ENCODE measurements at places on chromosomes 3 and 15. TPM values are rescaled to one million over a fixed set of nuclear protein-coding genes. Genes with fewer than 3 reads are reported as not detected.

- peaks cover 16% of the 10 kb centered on the region for H3K4me1 ChIP-seq
- no peaks in the 10 kb centered on the region for H3K36me3 ChIP-seq
- H3K4me3 ChIP-seq: no peak overlapping the region
- DNase-seq: peak; percentile 87
- H3K27me3 ChIP-seq: no peaks in the 10 kb centered on the region
- H3K27ac ChIP-seq: no peak overlapping the region
These were observed 144.4 kb downstream of the DNAJB8 start for GRCh38 chr3:128322030-128323022.

DNA sequence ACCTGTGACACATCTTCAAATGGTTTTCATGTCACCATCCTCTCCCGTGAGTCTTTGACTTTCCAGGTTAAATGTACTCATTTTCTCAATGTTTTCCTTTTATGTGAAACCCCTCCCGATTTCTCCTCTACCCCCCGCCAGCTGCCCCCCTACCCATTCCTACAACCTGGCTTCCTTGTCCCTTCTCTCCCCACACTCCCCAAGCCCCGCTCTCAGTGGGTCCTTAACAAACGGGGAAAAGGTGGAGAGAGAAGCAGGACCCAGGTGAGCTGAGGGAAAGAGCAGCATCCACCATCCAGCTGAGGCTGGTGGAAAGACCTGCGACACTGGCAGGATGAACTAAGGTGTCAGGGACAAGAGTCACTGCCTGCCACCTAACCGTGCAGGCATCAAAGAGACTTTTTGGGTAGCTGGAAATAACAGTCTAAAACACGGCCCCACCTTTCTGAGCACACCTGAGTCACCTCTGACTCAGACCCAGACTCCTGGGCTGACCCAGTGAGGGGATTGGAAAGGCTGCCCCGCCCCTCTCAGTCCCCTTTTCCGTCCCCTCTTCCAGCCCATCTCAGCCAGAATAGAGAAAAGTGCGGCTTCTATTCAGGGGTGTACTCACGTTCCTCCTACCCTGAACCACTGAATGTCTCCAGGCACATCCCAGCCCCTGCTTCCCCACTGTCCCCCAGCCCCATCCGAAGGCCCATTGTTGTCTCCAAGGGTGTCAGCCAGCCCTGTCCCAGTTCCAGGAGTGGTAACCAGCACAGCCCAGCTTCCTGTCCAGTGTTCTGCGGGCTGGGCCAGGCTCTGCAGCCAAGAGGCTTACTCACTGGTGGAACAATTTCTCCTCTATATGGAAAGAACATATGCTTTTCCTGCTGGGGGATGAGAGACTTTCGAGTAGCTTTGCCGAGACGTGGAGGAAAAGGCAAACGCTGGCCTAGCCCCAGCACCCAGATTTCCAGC, 20.4 kb downstream of the ISG20 start:
- no peaks in the 10 kb centered on the region for H3K27me3 ChIP-seq
- H3K4me1 ChIP-seq: peaks cover 6% of the 10 kb centered on the region
- H3K27ac ChIP-seq: no peak overlapping the region
- peaks cover 15% of the 10 kb centered on the region for H3K36me3 ChIP-seq

KLHL40 gene
- not detected for total RNA-seq

DNA sequence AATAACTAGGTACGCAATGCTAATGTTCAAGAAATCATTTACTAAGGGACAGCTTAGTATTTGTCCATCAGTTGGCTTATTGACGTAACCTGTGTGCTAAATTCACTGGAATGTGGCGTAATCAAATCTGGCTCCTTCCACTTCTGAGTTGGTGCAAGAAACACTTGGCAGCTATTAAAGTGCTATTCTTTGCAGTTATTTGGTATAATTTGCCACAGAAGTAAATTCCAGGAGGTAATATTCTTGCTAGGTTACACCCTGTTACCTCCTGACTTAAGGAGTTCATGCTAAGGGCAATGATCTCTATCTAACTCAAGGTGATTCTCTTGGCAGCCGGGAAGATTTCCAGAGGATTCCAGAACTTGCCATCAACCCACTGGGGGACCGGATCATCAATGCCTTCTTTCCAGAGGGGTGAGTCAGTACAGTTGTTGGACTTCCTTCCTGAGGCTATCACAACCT, 25.5 kb downstream of the CHP1 start:
- H3K4me1 ChIP-seq: peaks cover 8% of the 10 kb centered on the region
- H3K36me3 ChIP-seq: peaks cover 17% of the 10 kb centered on the region
- DNase-seq: no peak
- H3K27ac ChIP-seq: no peak overlapping the region

SOX14 gene
- not detected for total RNA-seq

- no peaks in the 10 kb centered on the region for H3K36me3 ChIP-seq
- no peak for DNase-seq
- no peak overlapping the region for H3K4me3 ChIP-seq
These were observed 152.2 kb downstream of the NTRK3 start for GRCh38 chr15:88104357-88104756.

EIF4E3 gene
- 20.3 TPM for total RNA-seq

GRCh38 chr15:38930851-38931572, 366.4 kb upstream of the RASGRP1 start:
- no peaks in the 10 kb centered on the region for H3K36me3 ChIP-seq
- H3K27me3 ChIP-seq: no peaks in the 10 kb centered on the region
- H3K4me3 ChIP-seq: no peak overlapping the region
- no peaks in the 10 kb centered on the region for H3K4me1 ChIP-seq
- no peak for DNase-seq
- H3K27ac ChIP-seq: no peak overlapping the region

MST1R gene
- total RNA-seq: 1.5 TPM

CATSPER2 gene
- total RNA-seq: 8.9 TPM

DNA sequence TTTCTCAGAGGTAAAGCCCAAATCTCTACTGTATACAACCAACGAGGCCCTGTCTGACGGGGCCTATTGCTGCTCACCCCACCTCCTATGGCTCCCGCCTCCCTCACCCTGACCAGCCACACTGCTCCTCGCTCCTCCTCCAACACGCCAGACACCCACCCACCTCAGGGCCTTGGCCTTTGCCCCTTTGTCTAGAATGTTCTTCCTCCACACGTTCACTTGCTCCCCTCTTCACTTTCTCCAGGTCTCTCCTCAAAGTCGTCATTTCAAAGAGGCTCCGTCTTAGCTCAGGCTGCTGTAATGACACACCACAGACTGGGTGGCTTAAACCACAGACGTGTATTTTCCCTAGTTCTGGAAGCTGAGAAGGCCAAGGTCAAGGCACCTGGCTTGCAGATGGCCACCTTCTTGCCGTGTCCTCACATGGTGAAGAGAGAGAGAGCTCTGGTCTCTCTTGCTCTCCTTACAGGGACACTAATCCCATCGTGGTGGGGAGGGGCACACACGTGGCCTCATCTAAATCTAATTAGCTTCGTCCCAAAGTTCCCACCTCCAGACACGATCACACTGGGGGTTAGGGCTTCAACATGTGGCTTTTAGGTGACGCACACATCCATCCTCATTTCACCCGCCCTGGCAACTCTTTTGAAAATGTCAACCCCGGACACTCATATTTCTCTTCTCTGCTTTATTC, 98.2 kb downstream of the TLE3 start:
- no peak overlapping the region for H3K4me3 ChIP-seq
- no peak for DNase-seq
- H3K27ac ChIP-seq: no peak overlapping the region
- no peaks in the 10 kb centered on the region for H3K36me3 ChIP-seq

DNA sequence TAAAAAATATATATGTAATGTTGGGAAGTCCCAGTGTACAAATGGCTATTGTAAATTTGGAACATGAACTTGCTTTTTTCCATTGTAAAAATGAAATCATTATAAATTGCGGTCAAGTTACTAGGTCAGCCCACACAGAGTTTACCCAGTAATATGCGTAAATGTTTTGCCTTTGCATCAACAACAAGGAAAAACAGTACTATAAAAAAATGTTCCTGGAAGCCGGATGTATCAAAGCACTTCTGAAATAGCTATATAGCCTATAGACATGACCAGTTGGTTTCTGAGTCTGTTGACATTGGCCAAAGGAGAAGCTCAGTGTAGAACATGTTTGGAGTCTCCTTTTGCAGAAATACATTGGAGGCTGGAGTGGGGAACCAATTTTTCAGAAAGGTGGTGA, 23.2 kb downstream of the CTNNB1 start:
- DNase-seq: no peak
- peaks cover 39% of the 10 kb centered on the region for H3K36me3 ChIP-seq
- peaks cover 26% of the 10 kb centered on the region for H3K4me1 ChIP-seq
- no peak overlapping the region for H3K4me3 ChIP-seq

CYP1A2 gene
- not detected for total RNA-seq

GRCh38 chr3:190485830-190486532, 27.9 kb upstream of the IL1RAP start:
- H3K27me3 ChIP-seq: peaks cover 53% of the 10 kb centered on the region
- no peak for DNase-seq
- H3K4me3 ChIP-seq: no peak overlapping the region
- H3K4me1 ChIP-seq: peaks cover 4% of the 10 kb centered on the region

ENTPD3 gene
- not detected for total RNA-seq

DNA sequence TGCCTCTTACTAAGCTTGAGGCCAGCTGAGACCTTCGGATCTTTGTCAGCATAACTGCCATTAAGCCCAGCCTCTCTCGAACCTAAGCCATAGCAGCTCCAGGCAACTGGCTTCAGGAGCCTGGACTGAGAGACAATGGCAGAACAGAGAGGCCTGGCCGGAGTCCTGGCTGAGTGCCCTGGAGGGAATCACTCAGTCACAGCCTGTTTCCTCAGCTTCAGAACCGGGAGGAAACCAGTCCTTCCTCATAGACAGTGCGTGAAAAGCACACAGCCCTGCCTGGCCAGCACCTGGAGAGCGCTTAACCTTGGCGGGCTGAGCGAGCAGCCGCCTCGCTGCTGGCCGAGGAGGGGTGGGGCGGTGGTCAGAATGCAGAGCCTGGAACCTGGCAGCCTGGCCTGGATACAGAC, 21.6 kb downstream of the RNU5B-1 start:
- no peak overlapping the region for H3K27ac ChIP-seq
- peaks cover 16% of the 10 kb centered on the region for H3K27me3 ChIP-seq
- H3K4me1 ChIP-seq: no peaks in the 10 kb centered on the region
- H3K4me3 ChIP-seq: no peak overlapping the region
- no peak for DNase-seq

GXYLT2 gene
- total RNA-seq: not detected

CCDC50 gene
- total RNA-seq: 34.1 TPM

DNA sequence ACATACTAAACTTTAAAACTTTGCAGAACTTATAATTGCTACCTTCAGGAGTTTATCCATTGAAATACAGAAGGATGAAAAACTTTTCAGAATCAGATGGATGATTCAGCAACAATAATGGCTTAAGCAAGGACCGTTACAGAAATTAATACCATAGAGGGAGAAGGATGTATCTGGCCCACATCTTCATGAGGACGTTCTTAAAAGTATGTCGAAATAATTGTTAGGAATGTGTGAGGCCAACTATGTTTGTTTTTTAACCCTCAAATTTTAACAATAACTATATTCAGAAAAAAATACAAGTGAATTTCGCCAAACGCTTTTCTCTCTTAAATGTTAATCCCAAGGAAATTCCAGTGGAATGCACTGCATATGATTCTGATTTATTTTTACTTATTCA, 105.2 kb upstream of the EPHA3 start:
- H3K36me3 ChIP-seq: no peaks in the 10 kb centered on the region
- no peak overlapping the region for H3K4me3 ChIP-seq
- H3K4me1 ChIP-seq: no peaks in the 10 kb centered on the region
- no peak overlapping the region for H3K27ac ChIP-seq
- DNase-seq: no peak
- no peaks in the 10 kb centered on the region for H3K27me3 ChIP-seq

DNA sequence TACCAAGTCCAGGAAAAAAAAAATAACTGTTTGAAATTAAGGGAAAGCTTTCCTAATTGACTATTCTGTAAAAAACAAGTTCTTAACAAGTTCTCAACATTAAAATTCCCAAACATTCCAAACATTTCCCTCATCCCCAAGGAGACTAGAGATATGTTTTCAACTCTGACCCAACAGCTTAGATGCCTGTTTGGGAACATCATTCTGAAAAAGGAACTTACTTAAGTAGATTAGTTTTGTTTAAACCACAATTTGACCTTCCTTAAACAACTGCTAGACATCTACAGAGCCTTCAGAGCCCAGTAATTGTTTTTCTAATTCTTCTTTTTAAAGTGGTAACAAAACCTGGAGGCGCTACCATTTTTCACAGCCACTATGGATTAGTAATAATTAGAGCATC, 12.8 kb downstream of the UBR1 start:
- peaks cover 38% of the 10 kb centered on the region for H3K36me3 ChIP-seq
- H3K4me3 ChIP-seq: no peak overlapping the region
- DNase-seq: no peak
- peaks cover 31% of the 10 kb centered on the region for H3K4me1 ChIP-seq
- no peaks in the 10 kb centered on the region for H3K27me3 ChIP-seq

DNA sequence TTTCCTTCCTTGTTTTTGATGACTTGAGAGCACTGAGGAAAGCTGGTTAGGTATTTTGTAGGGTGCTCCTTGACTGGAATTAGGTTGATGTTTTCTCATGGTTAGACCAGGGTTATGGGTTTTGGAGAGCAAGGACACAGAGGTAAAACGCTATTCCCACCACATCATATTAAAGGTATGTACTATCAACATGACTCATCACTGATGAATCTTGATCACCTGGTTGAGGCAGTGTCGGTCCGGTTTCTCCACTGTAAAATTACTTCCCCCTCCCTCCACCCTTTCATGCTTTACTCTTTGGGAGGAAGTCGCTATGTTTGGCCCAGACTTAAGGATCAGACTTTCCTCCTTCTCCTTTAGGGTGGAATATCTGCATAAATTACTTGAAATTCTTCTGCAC, 201.6 kb downstream of the EDEM1 start:
- no peak overlapping the region for H3K4me3 ChIP-seq
- DNase-seq: no peak
- no peak overlapping the region for H3K27ac ChIP-seq
- H3K27me3 ChIP-seq: peaks cover 2% of the 10 kb centered on the region
- no peaks in the 10 kb centered on the region for H3K36me3 ChIP-seq
- H3K4me1 ChIP-seq: no peaks in the 10 kb centered on the region

GRCh38 chr15:82297546-82297945, 34.9 kb downstream of the SAXO2 start:
- H3K36me3 ChIP-seq: no peaks in the 10 kb centered on the region
- peaks cover 5% of the 10 kb centered on the region for H3K4me1 ChIP-seq
- H3K4me3 ChIP-seq: no peak overlapping the region
- H3K27me3 ChIP-seq: peaks cover 7% of the 10 kb centered on the region

GRCh38 chr15:56931639-56932508, 13.4 kb downstream of the TCF12 start:
- peaks cover 52% of the 10 kb centered on the region for H3K36me3 ChIP-seq
- no peaks in the 10 kb centered on the region for H3K27me3 ChIP-seq
- peaks cover 40% of the 10 kb centered on the region for H3K4me1 ChIP-seq
- no peak overlapping the region for H3K27ac ChIP-seq
- DNase-seq: no peak
- no peak overlapping the region for H3K4me3 ChIP-seq
